IgD-negative memory B cell (primary cell): ENCODE measurements at places on chromosomes 6 and 20. TPM values are rescaled to one million over a fixed set of nuclear protein-coding genes. Genes with fewer than 3 reads are reported as not detected.

SEL1L2 gene
- polyA plus RNA-seq: not detected

HLA-G gene
- polyA plus RNA-seq: 3.5 TPM

HRH3 gene
- polyA plus RNA-seq: not detected

TRIM31 gene
- not detected for polyA plus RNA-seq

PAQR8 gene
- polyA plus RNA-seq: 6.4 TPM

BANF2 gene
- polyA plus RNA-seq: not detected

HTR1E gene
- not detected for polyA plus RNA-seq

FIG4 gene
- 45.2 TPM for polyA plus RNA-seq

CYB5R4 gene
- polyA plus RNA-seq: 68.5 TPM

FAM110A gene
- polyA plus RNA-seq: 19.3 TPM

PHACTR3 gene
- not detected for polyA plus RNA-seq

PNLDC1 gene
- polyA plus RNA-seq: 0.89 TPM

GRM1 gene
- polyA plus RNA-seq: not detected

CPXM1 gene
- polyA plus RNA-seq: 1.1 TPM

IRF4 gene
- 22.9 TPM for polyA plus RNA-seq
